Epithelial cell of umbilical artery (primary cell): ENCODE measurements at places on chromosomes 1 and 21. TPM values are rescaled to one million over a fixed set of nuclear protein-coding genes. Genes with fewer than 3 reads are reported as not detected.

PLD5 gene
- total RNA-seq = not detected in 2 replicates

RPTN gene
- not detected in 2 replicates for total RNA-seq

ELOVL1 gene
- 41.9 and 53.0 TPM in 2 replicates for total RNA-seq

KRTAP13-2 gene
- total RNA-seq = not detected in 2 replicates

ADORA1 gene
- total RNA-seq = 0.30 and 0.32 TPM in 2 replicates

SLC25A34 gene
- total RNA-seq = 0.61 TPM in 1 of 2 replicates, not detected in the other

CITED4 gene
- total RNA-seq = 5.5 and 16.4 TPM in 2 replicates

BGLAP gene
- 0.61 and 0.65 TPM in 2 replicates for total RNA-seq

OR2M3 gene
- total RNA-seq = not detected in 2 replicates

KIF14 gene
- 8.8 and 10.9 TPM in 2 replicates for total RNA-seq

TMEM54 gene
- total RNA-seq = 29.6 and 29.9 TPM in 2 replicates

ESRRG gene
- total RNA-seq = not detected in 2 replicates

EGLN1 gene
- total RNA-seq = 51.6 and 52.3 TPM in 2 replicates

ACTN2 gene
- 0.32 TPM in 1 of 2 replicates, not detected in the other for total RNA-seq

GSTM5 gene
- total RNA-seq = 0.65 and 0.76 TPM in 2 replicates

ADARB1 gene
- 19.2 and 25.2 TPM in 2 replicates for total RNA-seq

VPS26C gene
- 52.3 and 69.1 TPM in 2 replicates for total RNA-seq

TRIM62 gene
- total RNA-seq = 1.1 and 1.9 TPM in 2 replicates

BRWD1 gene
- total RNA-seq = 43.2 and 60.5 TPM in 2 replicates

NTMT2 gene
- total RNA-seq = not detected in 2 replicates

RSPH1 gene
- total RNA-seq = not detected in 2 replicates

PTCH2 gene
- total RNA-seq = 0.30 TPM in 1 of 2 replicates, not detected in the other

CFAP74 gene
- not detected in 2 replicates for total RNA-seq

TTC34 gene
- total RNA-seq = under 0.01 and 0.15 TPM in 2 replicates

JAM2 gene
- total RNA-seq = 0.15 and 0.65 TPM in 2 replicates

HNRNPCL1 gene
- not detected in 2 replicates for total RNA-seq

PCP4 gene
- total RNA-seq = not detected in 2 replicates

PADI1 gene
- total RNA-seq = not detected in 2 replicates

HES3 gene
- total RNA-seq = not detected in 2 replicates

AGT gene
- not detected in 2 replicates for total RNA-seq

CEP104 gene
- 17.8 and 18.8 TPM in 2 replicates for total RNA-seq

RNF186 gene
- total RNA-seq = not detected in 2 replicates

C1orf74 gene
- 2.9 and 4.1 TPM in 2 replicates for total RNA-seq

ZNF683 gene
- total RNA-seq = not detected in 2 replicates

TRNP1 gene
- 7.5 and 11.7 TPM in 2 replicates for total RNA-seq

S100A7 gene
- not detected in 2 replicates for total RNA-seq

STUM gene
- not detected in 2 replicates for total RNA-seq

RHOU gene
- 0.32 and 0.46 TPM in 2 replicates for total RNA-seq

EDN2 gene
- not detected in 2 replicates for total RNA-seq

CR1L gene
- total RNA-seq = not detected in 2 replicates

GNG4 gene
- total RNA-seq = not detected in 2 replicates

TRPM2 gene
- not detected in 2 replicates for total RNA-seq

RAP1GAP gene
- total RNA-seq = under 0.01 TPM in 1 of 2 replicates, not detected in the other

VANGL1 gene
- total RNA-seq = 6.2 and 8.8 TPM in 2 replicates

OR2G6 gene
- total RNA-seq = not detected in 2 replicates

IFI44 gene
- total RNA-seq = 33.8 and 324 TPM in 2 replicates

CHRNB2 gene
- total RNA-seq = not detected in 2 replicates

ANGPTL3 gene
- total RNA-seq = not detected in 2 replicates

SSX2IP gene
- total RNA-seq = 3.9 and 12.8 TPM in 2 replicates
